ENCODE measurements at places on chromosomes 6 and 20.

DNA sequence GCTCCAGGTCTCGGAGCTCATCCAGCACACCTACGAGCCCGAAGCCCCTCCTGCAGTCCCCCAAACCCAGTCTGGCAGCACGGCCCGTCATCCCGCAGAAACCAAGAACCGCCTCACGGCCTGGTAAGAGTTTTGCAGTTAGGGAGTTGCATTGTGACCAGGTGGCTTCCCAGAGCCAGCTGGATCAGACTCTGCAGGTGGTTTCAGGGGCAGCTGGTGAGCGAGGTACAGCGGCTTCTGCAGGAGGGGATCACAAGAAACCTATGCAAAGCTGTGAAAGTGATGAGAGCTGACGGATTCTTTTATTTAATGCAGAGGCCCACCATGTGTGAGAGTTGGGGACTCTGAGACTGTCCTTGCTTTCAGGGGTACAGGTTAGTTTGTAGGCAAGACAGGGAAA is 45.9 kb upstream of the SCGN start:
- DNase-seq: no peak

- DNase-seq: no peak
Observed at GRCh38 chr6:26260110-26260637, 104.8 kb upstream of the BTN3A2 start.

DNA sequence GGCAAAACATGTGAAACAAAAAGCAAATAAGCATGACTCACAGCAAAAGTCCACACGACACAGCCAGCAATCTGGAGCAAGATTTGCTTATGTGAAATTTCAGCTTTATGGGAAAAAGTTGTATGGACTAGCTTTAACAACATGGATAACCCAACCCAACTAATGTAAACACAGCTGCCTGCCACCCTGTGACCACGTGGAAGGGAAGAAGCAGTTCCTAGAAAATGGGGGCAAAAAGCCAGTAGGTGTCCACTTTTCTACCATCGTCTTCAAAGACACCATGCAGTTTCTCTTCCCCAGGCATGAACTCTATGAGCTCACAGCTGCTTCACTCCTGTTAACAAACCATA is 425.4 kb upstream of the RNF217 start:
- no peak for DNase-seq

- DNase-seq: peak; percentile 43
Observed at GRCh38 chr6:45712786-45713185, 302.9 kb downstream of the CLIC5 start.

DNA sequence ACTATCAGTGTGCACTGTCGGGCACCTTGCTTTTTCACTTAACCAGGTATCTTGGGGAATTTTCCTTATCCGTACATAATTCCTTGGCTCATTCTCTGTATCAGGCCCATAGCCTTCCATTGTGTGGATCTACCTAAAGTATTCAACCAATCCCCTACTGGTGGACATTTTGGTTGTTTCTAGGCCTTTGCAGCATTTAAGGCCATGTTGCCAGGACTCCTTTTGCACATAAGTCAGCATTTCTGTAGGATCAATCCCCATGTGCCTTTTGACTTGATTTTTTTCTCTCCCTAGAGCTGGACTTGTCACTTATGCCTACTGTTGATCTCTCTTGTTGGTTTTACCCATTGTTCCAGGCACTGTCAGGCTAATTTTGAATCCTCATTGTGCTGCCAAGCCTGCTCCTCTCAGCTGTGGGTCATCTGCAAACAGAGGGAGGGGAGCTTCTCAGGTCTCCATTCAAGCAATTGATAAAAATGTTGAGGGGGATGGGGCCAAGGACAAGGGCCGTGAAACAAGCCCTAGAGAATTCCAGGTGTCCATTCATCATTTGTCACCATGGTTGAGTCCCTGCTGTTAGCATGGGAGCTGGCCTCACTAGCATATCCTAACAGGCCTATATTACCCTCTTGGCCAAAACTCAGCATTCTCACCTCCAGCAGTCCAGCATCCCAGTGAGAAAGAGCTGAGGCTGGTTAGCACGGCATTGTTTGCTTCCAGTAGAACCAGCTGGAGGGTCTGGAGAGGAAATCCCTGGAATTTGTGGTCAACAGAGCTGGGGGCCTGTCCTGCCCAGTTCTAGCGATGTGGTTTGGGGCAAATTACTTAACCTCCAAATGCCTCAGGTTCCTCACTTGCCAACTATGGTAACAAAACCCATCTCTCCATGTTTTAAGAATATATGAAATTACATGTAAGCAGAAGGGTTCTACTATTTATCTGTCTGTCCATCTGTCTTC is 178.4 kb downstream of the MRPL14 start:
- peak; percentile 50 for DNase-seq

GRCh38 chr20:32535953-32536823 is 48.9 kb downstream of the NOL4L start:
- no peak for DNase-seq
